ENCODE measurements at places on chromosomes 5 and 9.

DNA sequence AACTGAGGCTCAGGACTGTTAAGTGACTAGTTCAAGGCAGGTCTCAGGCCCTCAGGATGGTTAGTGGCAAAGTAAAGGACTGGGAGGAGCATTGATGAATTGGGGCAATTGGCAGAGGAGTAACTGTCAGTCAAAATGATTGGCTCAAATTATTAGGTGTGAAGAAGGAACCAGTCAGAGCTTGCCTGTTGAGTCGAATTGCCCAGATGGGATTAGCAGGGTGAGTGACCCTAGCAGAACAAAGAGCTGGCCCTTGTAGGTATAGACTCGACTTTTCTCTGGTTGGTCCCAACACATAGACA lies 2.6 kb upstream of the NSD1 start:
- no peak for DNase-seq

DNA sequence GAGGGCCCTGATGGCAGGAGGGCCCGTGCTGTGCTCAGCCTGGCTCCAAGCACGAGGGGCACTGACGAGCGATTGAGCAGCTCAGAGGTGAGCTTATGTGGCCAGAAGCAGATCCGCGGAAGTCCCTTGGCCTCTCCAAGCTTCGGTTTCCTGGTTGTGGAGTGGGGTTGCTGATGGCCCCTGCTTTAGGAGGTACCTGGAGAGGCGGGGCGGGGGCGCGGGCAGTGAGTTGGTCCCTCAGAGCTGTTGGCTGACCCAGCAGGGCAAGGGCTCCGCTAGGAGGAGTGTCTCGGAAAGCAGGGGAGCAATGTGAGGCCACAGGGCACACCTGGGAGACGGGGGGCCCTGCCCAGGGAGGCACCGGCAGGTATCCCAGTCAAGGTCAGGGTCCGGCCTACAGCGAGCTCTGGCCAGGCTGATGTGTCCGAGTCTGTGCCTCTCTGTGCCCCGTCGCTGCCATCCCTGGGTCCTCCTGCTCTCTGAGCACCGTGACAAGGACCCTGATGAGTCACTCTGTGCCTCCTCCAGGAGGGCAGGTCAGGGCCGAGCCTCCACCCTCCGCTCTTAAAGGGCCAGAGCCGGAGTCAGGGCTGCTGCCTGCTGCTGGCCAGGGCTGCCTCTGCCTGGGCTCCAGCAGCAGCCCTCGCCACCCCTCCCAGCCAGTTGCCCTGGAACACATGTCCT lies 14.8 kb downstream of the NCS1 start:
- peak; percentile 52 for DNase-seq

DNA sequence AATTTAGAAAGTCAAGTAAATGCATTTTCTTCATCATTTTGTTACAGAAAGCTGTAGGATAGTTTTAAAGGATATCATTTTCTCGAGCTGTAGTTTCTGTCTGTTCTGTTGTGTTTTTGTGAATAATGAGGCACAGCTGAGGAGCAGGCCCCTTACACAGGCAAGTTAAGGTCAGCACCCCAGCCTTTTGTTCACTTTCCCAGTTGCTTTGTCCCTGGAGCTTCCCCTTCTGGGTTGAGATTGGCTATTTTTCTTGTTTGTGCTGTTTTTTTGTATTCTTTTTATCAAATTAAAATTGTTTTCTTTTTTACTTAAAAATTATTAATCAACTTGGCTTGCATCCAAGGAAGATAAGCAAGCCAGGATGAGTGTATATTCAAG lies 213.8 kb upstream of the ACTBL2 start:
- DNase-seq: no peak

- DNase-seq: no peak
Measured at GRCh38 chr5:149063896-149064478, 1.1 kb upstream of the SH3TC2 start.

GRCh38 chr9:77750284-77750683 lies 102.2 kb upstream of the GNA14 start:
- no peak for DNase-seq

DNA sequence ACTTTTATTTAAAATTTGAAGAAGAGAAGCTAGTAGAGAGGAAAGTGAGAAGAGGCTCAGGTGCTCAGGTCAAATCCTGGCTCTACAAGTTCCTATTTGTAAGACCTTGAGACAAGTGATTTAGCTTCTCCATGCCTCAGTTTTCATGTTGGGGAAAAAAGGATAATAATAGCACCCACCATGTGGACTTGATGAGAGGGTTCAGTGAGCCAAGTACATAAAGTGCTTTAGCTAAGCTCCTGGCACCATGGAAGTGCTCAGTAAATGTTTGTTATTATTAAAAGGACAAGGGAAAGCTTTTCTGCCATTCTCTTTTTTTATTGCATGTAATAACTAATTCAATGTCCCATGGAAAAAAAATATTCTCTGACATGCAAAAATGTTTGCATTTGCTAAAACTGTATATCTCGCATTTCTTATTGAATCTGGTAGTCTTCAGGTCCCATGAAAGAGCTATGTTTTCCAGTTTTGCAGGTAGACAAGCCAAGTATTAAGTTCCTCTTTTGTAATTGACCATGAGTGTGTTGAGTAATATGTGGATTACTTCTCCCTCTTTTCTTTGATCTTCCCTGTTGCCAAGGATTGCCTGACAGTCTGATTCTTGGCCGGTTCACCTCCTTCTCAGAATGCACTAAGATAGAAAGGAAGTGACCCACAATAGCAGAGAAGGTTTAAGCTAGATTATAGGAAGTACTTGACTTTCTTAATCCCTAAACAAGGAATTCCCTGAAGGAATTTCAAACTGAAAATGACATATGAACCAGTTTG lies 45.6 kb upstream of the TRIM32 start:
- DNase-seq: no peak

DNA sequence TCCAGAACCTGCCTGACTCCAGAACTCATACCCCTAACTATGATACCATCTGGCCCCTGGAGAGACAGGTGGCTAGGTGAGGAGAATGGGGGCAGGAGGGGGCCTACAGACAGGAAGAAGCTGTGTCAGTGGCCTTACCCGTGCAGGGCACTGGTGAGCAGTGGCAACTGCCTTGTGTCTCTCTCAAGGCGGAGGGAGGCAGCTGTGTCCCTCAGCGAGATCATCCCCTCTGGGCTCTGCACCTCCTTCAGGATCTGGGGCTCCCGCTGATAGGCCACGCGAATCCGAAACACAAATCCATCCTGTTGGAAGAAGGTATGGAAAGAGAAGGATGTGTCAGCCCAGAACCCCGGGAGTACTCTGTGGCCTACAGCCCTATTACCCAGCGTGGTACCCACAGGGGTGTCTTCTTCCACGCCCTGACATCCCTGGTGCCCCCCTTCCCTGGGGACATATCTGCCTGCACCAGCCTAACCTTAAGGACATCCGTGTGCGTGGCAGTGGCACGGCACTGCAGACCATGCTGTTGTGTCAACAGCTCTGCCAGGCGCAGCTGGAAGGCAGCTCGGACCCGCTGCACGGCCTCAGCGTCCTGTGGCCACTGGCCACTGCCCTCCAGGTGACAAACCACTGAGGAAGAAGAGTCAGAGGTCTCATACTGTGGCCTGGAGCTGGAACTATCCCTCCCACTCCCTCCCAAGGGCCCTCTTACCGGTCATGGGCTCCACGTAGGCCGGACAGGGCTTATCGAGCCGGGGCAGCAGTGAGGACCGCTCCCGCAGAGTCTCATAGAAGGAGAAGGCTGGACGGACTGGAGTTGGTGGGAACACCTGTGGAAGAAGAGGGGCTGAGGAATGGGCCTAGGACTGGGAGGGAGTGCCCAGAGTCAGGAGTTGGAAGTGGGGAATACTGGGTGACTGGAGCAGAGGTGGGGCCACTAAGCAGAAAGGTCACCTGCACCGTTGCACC lies 7.8 kb downstream of the NOL6 start:
- no peak for DNase-seq

- no peak for DNase-seq
Measured at GRCh38 chr9:99666571-99666970, 155.1 kb upstream of the NR4A3 start.

DNA sequence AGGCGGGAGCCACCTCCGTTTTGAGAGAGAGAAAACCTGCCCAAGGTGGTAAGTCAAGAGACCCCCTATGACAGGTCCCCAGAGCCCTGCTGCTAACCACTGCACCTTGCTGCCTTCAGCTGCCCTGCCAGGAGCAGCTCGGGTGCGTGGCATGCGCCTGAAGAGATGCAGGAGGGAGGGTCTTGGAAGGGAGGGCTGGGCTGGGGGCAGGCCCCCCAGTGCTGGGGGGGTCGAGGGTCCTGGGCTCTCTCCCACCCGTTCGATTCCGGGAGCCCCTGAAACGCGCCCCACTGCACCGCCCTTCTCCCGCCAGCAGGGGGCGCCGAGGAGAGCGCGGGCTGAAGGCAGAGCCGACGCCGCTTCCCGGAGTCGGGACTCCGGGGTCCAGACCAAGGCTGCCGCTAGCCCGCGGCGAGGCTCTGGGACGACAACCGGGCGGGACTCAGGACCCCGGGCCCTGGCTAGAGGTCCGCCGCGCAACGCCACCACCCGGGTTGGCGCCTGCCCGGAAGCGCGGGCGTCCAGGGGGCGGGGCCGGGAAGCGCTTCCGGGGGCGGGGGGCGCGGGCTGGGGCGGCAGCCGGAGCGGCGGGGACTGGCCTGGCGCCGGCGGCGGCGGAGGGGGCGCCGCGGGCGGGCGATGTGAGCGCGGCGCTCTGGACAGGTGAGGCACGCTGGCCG lies at the start of gene ZBTB34:
ZBTB34 (plus strand) TSS at position 563 of the 680 bp plus-strand sequence. CDS start 18,761 bp downstream, outside the sequence.
- no peak for DNase-seq

GRCh38 chr5:141476132-141476911 lies 556 bp downstream of the PCDHGC3 start:
- no peak for DNase-seq

DNA sequence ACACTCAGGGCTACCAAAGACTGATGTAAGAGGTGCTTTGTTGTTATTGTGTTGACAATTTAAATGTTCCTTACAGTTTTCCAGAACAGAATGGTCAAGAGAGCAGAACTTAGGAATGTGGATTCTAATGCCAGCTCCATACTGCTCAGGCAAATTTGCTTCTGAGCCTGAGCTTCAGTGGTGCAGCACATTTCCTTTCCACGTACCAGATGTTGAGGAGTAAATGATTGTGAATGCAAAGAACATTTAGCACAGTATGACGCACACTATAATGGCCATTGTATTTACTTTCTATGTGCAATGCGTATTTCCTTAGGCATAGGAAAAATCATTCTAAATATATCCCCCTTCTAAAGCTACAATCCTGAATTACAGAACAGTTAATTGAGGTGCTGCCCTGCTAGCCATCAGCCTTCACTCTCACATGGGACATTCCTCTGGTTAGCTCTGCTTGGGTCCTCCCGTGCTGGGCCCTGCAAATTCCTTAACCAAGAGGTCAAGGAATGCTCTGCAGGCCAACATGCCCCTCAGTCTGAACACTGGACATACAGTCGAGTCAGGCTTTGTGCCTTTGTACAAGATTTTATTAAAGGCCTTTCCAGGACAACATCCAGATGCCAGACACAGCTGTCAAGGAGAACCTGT lies 21.1 kb upstream of the TMEM174 start:
- no peak for DNase-seq

DNA sequence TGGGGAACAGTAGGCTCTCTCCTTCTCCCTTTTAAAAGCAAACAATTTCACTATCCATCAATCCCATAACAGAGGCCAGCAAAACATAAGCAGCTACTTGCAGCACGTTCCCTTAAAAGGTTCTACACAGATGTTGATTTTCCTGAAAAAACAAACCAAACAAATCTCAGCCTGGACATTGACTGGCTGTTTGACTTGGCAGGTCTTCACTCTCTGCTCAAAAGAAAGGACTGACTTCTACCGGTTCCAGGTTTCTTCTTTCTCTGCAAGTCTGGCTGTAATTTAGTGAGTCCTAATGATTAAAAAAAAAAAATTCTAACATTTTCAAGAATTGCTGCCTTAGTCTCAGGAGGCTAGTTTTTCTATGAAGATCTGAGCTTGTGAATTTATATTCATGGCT lies 203.1 kb upstream of the EFNA5 start:
- no peak for DNase-seq

DNA sequence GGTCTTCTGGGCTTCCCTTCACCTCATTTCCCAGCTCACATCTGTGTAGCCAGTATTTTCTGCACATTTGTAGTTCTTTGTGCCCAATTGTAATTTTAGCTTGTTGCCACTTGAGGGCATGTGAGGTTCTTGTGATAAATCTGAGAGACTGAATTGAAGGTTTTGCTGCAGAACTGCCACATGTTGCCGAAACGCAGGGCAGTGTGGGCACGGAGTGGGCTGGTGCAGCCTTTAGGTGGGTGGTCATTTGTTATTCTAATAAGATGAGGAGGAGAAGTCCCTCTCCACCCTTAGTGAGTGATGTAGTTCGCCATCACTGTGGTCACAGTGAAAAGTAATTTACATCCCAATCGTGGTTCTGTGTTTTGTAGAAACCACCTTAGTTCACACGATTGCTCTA lies 21.2 kb downstream of the OTULIN start:
- no peak for DNase-seq

DNA sequence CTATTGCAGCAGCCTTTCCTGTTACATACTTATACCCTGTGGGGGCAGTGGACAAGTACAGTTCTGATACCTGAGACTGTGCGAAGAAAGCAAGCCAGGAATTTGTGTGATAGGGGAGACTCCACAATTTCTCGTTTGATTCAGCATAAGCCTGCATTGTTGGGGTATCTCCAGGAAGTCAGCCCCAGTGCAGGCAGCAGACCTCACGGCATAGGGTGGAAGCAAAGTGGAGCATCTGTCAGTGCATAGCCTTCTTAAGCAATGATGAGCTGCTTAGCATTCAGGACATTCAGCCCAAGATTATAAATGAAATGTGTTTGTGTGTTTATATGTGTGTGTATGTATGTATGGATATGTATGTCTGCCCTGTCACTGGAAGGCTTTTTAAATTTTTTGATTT lies 157.0 kb downstream of the SH3GL2 start:
- DNase-seq: no peak

DNA sequence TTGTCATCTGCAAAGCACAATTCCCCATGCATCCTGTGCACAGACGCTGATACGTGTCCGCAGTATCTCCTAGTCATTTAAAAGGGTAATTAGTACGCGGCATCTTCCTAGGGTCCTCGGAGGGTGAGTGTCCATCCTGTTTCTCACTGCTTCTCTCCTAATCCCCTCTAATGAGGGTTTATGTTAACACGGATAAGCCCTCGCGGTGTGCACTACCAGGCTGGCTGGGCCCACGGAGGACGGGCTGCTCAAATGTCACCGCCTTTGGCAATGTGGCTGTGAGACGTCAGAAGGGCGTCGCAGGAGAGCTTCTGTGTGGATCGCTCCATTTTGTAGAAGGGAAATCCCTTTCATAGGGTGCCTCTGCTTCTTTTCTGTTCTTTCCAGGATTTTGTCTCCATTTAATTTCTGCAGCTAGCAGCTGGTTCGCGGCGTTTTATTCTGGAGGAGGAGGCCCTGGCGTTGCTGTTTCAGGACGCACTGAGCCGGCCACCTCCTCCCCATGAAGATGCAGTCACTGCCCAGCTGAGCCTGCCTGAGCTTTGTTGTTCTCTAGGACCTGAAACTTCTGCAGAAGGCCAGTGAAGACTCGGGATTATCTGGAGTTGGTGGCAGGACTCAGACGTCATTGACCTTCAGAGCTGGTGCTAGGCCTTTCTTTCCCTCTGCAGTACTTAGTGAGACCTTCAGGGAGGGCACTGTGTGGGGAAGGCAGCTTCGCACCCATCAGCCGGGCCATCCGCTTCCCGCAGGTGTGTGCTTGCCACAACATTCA lies 326.1 kb upstream of the IRX1 start:
- no peak for DNase-seq

- no peak for DNase-seq
Measured at GRCh38 chr5:143433670-143434069, 30.2 kb upstream of the NR3C1 start.
